ENCODE measurements at places on chromosomes 2 and 18. TPM values are rescaled to one million over a fixed set of nuclear protein-coding genes. Genes with fewer than 3 reads are reported as not detected.

C2orf69 gene
- total RNA-seq, result 23.2 TPM

DNA sequence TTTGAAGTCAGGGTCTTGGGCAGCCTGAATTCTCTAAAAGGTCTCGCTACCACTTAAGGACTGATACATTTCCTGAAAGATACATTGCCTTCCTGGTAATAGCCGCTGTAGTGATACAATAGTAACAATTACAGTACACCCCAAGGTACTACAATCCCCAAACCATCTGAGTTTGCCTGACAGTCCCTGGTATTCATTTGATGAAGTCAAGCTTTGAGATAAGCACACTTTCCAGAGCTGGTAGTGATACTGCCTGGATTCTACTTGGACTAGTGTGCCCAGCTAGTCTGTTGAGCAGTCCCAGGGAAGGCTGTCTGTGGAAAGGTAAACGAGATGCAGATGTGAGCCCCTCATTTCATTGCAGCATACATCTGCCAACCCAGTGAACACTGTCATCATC is 24.4 kb upstream of the ITGB6 start:
- no peak for DNase-seq

- no peak for DNase-seq
These were observed 628.3 kb upstream of the REG3G start for GRCh38 chr2:78397198-78397597.

DNA sequence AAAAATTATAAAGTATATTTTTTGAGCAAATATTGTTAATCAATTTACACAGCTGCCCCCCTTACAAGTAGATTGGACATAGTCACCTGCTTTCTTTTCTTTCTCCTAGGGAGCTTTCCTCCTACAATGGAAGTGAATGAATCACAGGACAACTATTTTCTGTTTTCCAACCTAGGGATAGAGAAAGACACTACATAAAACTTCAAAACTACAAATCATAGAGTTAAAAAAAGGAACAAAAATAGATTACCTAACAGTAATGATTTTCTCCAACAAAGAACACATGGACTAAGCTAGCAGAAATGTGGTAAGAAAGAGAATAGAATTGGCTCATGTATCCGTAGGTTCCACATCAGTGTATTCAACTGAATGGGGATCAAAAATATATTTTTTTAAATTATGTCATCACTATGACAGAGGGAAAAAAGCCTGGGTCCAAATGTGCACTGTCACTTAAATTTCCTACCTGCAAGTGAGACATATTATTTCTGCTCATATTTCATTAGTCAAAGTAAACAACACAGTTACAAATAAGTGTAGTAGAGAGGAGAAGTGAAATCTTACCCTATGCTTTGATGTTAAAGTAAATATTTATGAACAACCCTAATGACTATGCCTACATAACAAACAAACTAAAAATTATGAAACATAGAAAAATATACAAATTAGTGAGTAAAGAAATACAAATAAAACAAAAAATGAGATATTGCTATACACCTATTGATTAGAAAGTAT is 756.7 kb downstream of the SOCS6 start:
- no peak for DNase-seq

DNA sequence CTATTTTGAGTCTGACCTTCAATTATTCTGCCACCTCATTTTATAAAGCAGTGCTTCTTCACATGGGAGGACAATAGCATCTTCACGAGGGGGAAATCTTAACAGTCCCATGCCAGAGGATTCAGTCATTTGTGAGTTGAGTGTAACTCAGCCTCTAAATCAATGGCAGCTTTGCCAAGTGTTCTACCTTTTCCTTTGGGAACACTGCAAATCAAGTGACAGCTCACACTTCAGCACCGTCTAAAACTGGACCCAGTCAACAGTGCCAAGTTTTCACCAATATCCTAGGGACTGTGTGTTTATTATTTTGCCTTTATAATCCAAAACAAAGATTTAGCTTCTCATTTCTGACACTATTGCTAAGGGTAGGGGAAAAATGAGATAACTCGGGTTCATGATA is 133.6 kb downstream of the FIGN start:
- no peak for DNase-seq

GRCh38 chr2:154849482-154849881 is 151.0 kb downstream of the KCNJ3 start:
- DNase-seq, result no peak

- DNase-seq, result peak; percentile 98
These were observed 382.1 kb downstream of the OSR1 start for GRCh38 chr2:18976168-18976961.

FAHD2B gene
- total RNA-seq, result 0.23 TPM

CTAGE1 gene
- total RNA-seq, result not detected

- DNase-seq, result no peak
These were observed 85.2 kb upstream of the LCLAT1 start for GRCh38 chr2:30361751-30362394.

- no peak for DNase-seq
These were observed 40.0 kb upstream of the FAHD2A start for GRCh38 chr2:95362486-95362885.

DNA sequence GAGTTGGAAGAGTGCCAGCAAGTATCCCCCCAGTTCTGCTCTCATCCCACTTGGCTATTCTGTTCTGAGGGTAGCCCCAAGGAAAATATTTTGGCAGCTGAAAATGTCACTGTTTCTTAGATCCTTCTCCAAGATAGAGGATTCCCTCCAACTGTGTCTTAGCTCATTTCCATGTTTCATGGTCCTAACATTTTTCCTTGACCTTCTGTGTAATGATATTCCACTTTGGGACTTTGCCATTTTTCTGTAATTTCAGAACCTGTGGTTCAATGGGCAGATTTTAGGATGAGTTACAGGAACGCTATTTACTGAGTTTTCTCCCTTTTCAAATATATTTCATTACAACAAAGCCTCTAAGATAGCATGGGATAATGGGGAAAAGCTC is 34.7 kb downstream of the NHEJ1 start:
- DNase-seq, result peak; percentile 55

DNA sequence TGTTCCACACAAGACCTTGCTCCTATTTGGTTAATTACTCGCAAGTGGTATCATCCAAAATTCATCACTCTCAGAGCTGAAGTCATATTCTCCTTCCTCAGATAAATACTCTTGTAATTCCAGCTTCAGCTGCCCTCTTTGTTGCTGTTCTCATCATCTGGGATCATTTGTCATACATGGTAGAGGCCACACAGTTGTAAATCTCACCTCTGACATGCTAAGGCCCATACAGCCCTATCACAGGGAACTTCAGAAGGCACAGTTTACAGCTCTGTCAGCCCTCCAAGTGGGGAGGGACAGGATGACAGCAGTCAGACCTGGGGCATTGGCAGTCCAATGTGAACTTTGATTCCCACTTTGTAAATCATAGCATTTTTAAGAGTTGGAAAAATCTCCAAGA is 399.0 kb downstream of the CNTNAP5 start:
- DNase-seq, result no peak

PDCD1 gene
- not detected for total RNA-seq

CFAP65 gene
- not detected for total RNA-seq

- peak; percentile 34 for DNase-seq
These were observed 34.3 kb upstream of the SNORC start for GRCh38 chr2:232835687-232836208.

DYNAP gene
- not detected for total RNA-seq

- no peak for DNase-seq
These were observed 215.4 kb downstream of the ZBTB7C start for GRCh38 chr18:48193521-48194492.

GRCh38 chr2:151729837-151730236 is 4.4 kb downstream of the NEB start:
- no peak for DNase-seq

CIB4 gene
- total RNA-seq, result not detected

GRCh38 chr2:147999126-147999525 is 21.4 kb downstream of the ORC4 start:
- no peak for DNase-seq

GRCh38 chr2:37682473-37682872 is 11.0 kb upstream of the CDC42EP3 start:
- DNase-seq, result no peak

RBM44 gene
- 0.34 TPM for total RNA-seq

RAD51AP2 gene
- under 0.01 TPM for total RNA-seq

GRCh38 chr2:65565681-65566080 is 133.3 kb upstream of the SPRED2 start:
- DNase-seq, result no peak

GRCh38 chr2:101828673-101829334 is 131.3 kb downstream of the MAP4K4 start:
- DNase-seq, result no peak

NR4A2 gene
- 0.13 TPM for total RNA-seq

- DNase-seq, result peak; percentile 13
These were observed 135.5 kb downstream of the MYO3B start for GRCh38 chr2:170313347-170313991.

ITPRIPL1 gene
- total RNA-seq, result 0.83 TPM

SH3BP4 gene
- total RNA-seq, result 53.3 TPM

EFEMP1 gene
- 52.5 TPM for total RNA-seq

FBXO48 gene
- total RNA-seq, result 0.64 TPM

- DNase-seq, result no peak
These were observed 761.0 kb downstream of the SOCS6 start for GRCh38 chr18:71049893-71050292.

- DNase-seq, result no peak
These were observed 2.3 kb downstream of the SFXN5 start for GRCh38 chr2:73069041-73069854.

C2orf78 gene
- not detected for total RNA-seq

SPP2 gene
- not detected for total RNA-seq

- DNase-seq, result peak; percentile 10
These were observed 92.0 kb upstream of the BCL2L11 start for GRCh38 chr2:111028720-111029119.

MYO1B gene
- total RNA-seq, result 108 TPM

C2orf92 gene
- total RNA-seq, result 0.80 TPM

GRCh38 chr2:37635504-37636380 is 35.7 kb downstream of the CDC42EP3 start:
- DNase-seq, result peak; percentile 90

DNA sequence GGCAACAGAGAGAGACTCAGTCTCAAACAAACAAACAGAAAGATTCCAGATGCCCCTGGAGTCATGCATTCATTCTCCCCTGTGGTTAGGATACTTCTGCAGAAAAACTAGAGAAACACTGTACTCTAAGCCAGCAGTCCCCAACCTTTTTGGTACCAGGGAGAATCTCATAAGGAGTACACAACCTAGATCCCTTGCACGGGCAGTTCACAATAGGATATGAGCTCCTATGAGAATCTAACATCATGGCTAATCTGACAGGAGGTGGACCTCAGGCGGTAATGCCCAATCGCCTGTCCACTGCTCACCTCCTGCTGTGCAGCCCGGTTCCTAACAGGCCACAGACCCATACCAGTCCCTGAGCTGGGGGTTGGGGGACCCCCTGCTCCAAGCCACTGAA is 18.3 kb downstream of the PSME4 start:
- no peak for DNase-seq

GRCh38 chr2:4507661-4508060 is 804.3 kb downstream of the DCDC2C start:
- no peak for DNase-seq
